Activated gamma-delta T cell treated with Interleukin-2 at 50 U/mL for 16 hours (primary cell): ENCODE measurements at places on chromosomes 12 and 14.

GRCh38 chr14:94305620-94306019 is 12.6 kb upstream of the SERPINA10 start:
- no peak for DNase-seq

DNA sequence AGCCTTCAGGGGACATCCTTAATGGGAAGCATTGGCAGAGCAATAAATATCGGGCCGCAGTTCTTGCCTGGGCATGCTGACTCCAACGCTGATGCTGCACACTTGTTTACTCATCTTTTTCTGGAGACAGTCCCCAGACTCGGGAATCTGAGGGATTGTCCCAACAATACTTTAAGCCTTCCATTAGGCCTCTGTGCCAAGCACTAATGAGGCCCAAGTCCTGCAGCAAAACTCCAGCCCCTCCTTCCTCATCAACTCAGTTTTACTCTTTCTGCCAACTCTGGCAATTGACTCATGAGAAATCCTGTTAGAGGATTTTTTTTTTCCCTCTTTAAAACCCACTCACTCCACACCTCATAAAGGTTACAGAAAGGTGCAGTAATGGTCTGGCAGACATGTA is 233.4 kb upstream of the PELI2 start:
- no peak for DNase-seq

- DNase-seq = no peak
Measured at GRCh38 chr12:9319842-9320173, 111.6 kb upstream of the PZP start.

GRCh38 chr12:49227713-49228112 is 37.2 kb upstream of the TUBA1C start:
- DNase-seq = no peak

GRCh38 chr12:40225984-40226602 is 1.3 kb downstream of the LRRK2 start:
- no peak for DNase-seq

DNA sequence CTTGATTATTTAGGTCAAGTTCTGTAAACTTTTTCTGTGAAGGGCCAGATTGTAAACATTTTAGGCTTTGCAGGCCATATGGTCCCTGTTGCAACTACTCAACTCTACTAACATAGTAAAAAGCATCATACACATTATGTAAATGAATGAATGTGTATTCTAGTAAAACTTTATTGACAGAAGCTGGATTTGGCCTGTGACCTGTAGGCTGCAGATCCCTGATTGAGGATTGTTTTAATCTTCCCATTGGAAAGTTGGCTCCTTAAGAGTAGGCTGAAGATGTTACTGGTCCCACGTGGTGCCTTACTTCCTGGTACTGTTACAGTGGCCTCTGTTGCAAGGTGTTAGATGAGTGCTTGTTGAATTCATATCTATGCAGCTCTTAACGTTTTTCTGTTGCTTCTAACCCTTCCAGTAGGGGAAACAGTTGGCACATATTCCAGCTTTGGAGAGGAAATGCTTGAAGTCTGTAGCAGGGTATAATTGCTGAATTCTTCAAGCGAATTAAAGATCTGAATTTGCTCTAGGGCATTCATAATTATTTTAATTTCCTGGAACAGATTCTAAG is 133.6 kb upstream of the DNM1L start:
- DNase-seq = no peak

- DNase-seq = no peak
Measured at GRCh38 chr14:90005441-90005840, 49.7 kb downstream of the TDP1 start.

DNA sequence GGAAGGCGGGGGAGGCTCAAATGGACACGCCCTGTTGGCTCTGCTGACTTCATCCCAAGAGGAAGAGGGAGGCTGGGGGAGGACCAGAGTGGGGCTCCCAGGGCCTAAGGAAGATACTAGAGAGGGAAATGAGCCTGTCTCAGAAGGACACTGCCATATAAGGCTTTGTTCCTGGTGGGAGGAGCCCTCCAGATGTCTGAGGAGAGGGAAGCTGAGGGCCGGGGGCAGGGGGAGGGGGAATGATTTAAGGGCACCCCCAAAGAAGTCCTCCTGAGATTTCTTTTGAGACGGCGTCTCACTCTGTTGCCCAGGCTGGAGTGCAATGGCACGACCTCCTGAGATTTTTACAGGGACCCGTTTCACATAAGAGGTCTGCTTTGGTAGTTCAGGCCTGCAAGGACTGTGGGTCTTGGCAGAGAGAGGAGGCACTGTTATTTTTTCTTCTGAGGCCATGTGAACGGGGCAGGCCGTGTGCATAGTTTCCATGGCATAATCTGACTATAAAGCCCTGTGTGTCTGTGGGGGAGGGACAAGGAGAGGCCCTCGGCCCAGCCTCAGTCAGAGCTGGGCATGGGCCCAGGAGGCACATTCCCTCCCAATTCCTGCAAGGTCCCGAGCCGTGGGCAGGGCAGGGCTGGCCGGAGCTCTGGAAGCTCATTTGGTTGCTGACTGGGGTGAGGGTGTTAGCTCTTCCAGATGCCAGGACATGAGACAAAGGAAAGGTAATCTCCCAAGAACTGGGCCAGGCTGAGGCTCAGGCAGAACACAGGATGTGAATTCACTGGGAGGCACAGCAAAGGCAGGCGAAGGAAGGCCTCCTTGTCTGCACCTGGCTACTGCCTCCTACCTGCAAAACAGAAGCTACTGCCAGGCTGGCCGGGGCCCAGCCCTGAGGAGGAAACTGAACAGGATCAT is 22.2 kb upstream of the PLEKHG3 start:
- no peak for DNase-seq

GRCh38 chr12:132152411-132152821 is 8.2 kb downstream of the NOC4L start:
- no peak for DNase-seq

DNA sequence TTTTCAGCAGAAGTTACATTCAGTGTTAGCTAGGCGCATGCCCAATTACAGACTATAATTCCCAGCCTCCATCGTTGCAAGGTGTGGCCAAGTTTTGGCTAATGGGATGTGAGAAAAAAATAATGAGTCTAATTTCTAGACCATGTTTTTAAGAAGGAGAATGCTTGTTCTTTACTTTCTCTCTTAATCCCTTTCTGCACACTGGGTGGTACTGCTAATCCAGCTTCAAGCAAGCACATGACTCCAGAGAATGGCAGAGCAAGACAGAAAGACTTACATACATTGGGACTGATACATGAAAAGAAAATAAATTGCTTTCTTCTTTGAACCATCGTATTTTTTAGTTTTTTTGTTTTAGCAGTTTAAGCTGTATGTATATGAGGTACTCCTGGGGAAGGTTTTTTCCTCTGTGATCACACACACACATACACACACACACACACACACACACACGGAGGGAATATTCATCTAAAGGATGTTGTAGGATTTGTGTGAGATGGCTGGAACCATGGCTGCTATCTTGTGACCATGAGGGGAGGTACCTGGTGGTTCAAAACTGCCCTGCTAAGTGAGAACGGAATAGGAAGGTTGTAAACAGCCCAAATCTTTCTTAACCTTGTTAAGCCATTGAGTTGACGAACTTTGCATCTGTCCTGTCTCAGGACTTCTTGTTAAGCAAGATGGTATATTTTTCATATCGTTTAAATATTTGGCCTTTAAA is 34.3 kb upstream of the LTA4H start:
- no peak for DNase-seq

DNA sequence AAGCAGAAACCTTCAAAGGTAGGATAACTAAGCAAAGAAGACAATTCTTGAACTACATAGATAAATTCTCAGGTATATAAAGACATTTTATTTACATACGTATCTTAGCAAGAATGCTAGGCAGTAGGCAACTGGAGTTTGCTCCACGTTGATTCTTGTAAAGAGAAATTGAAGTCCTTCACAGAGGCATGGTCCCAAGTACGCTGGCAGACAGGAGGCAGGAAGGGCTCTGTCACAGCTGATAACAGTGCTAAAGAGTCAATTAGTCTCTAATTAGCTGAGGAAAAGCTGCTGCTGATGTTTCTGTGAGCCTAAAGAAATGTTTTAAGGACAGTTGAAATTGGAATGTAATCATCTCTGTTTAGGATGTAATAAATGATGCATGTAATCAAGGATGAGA is 146.8 kb downstream of the METTL25 start:
- no peak for DNase-seq

DNA sequence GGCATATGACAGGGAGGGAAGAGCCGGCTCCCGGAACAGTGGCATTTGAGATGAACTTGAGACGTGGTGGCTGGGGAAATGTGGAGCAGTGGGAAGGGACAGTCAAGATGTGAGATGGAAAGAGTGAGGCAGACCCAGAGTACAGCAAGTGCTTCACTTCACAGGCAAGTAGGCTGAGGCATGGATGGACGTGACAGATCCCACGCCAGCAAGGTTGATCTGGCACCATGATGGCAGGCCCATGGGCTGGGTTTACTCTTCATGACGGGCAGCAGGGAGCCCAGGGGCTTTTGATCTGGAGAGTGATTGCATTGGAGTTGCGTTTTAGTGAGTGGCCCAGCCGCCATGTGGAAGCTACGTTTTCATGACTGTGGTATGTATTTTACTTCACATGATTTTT is 17.9 kb upstream of the EML1 start:
- DNase-seq = no peak

- DNase-seq = no peak
Measured at GRCh38 chr14:102164241-102164641, 24.5 kb downstream of the WDR20 start.

GRCh38 chr12:53219292-53219955 is 12.4 kb upstream of the ITGB7 start:
- peak; percentile 42 for DNase-seq

- no peak for DNase-seq
Measured at GRCh38 chr12:108373111-108373510, 34.0 kb upstream of the CMKLR1 start.

DNA sequence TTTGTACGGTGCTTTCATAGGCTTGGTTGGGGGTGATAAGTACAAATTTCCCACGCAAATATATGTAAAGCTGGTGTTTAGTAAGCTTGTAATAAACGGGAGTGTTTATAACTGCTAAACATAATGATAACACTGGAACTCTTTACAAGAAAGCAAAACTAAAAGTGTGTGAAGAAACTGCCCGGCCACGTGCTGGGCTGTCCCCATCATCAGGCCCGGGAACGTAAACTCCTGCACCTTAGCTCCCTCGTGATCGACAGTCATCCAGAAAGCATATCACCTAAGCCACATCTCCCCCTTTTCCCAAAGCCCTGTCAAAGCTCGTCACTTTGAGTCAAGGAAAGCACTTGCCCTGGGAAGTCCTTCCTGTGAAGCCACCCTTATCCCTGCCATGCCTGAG is 18.0 kb upstream of the PARP11 start:
- DNase-seq = no peak

- DNase-seq = no peak
Measured at GRCh38 chr14:77804592-77804991, 4.7 kb downstream of the ADCK1 start.

- peak; percentile 29 for DNase-seq
Measured at GRCh38 chr14:67411820-67412421, at the start of gene PLEK2. PLEK2 (minus strand) TSS chr14:67412165; CDS start chr14:67412059, 106 bp downstream.

GRCh38 chr14:76090616-76091391 is 60.9 kb upstream of the GPATCH2L start:
- DNase-seq = no peak

- no peak for DNase-seq
Measured at GRCh38 chr12:117096501-117097042, 2.6 kb downstream of the TESC start.

GRCh38 chr12:69095765-69096477 is 143.4 kb upstream of the CPSF6 start:
- DNase-seq = no peak
